Activated B cell treated with CpG ODN at 0.5 μM for 24 hours (primary cell): ENCODE measurements at places on chromosomes 2 and 18. TPM values are rescaled to one million over a fixed set of nuclear protein-coding genes. Genes with fewer than 3 reads are reported as not detected.

- no peak for DNase-seq
- H3K27me3 ChIP-seq = no peaks in the 10 kb centered on the region
- no peaks in the 10 kb centered on the region for H3K4me1 ChIP-seq
- H3K36me3 ChIP-seq = no peaks in the 10 kb centered on the region
- H3K27ac ChIP-seq = no peak overlapping the region
- H3K4me3 ChIP-seq = no peak overlapping the region
These were observed 105.4 kb upstream of the MMADHC start for GRCh38 chr2:149692961-149693396.

Gene RAMP1
- total RNA-seq = 3.9 and 4.4 TPM in 2 replicates

Gene NCKAP1
- total RNA-seq = 0.22 TPM in 1 of 2 replicates, not detected in the other

Gene WDCP
- 20.0 and 20.6 TPM in 2 replicates for total RNA-seq

DNA sequence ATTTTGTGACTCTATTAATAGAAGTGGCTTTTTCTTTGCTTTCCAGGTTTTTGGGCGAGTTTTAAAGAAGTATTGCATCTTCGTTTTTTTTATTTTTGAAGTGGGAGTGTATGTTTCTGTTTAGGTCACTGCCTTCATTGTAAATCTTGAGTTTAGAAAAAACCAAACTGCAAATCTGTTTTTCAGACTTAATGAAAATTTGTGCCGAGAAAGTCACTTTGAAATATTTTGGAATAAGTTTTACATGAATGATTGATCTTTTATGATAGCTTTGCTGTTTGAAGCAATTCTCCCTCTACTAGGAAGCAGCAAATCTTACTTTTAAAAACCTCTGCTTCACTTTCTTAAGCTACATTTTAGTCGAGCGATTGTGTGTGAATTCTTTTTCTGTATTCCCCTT, 2.2 kb downstream of the SMAD4 start:
- DNase-seq = no peak
- H3K27me3 ChIP-seq = no peaks in the 10 kb centered on the region
- H3K4me3 ChIP-seq = peak overlapping the region; percentile 88
- H3K27ac ChIP-seq = no peak overlapping the region
- peaks cover 30% of the 10 kb centered on the region for H3K36me3 ChIP-seq

Gene NAGK
- total RNA-seq = 175 and 208 TPM in 2 replicates

Gene TEX44
- total RNA-seq = not detected in 2 replicates

Gene ALPP
- 0.38 TPM in 1 of 2 replicates, not detected in the other for total RNA-seq

Gene HIBCH
- 16.3 and 21.2 TPM in 2 replicates for total RNA-seq

GRCh38 chr18:25346561-25346960, 5.4 kb downstream of the ZNF521 start:
- H3K36me3 ChIP-seq = peaks cover 2% of the 10 kb centered on the region
- H3K4me1 ChIP-seq = peaks cover 17% of the 10 kb centered on the region
- no peak overlapping the region for H3K4me3 ChIP-seq
- no peak for DNase-seq
- peaks cover 47% of the 10 kb centered on the region for H3K27me3 ChIP-seq

- no peak for DNase-seq
- no peak overlapping the region for H3K27ac ChIP-seq
- no peak overlapping the region for H3K4me3 ChIP-seq
- H3K36me3 ChIP-seq = no peaks in the 10 kb centered on the region
- H3K27me3 ChIP-seq = no peaks in the 10 kb centered on the region
These were observed 1183.1 kb upstream of the TMEFF2 start for GRCh38 chr2:193377789-193378188.

DNA sequence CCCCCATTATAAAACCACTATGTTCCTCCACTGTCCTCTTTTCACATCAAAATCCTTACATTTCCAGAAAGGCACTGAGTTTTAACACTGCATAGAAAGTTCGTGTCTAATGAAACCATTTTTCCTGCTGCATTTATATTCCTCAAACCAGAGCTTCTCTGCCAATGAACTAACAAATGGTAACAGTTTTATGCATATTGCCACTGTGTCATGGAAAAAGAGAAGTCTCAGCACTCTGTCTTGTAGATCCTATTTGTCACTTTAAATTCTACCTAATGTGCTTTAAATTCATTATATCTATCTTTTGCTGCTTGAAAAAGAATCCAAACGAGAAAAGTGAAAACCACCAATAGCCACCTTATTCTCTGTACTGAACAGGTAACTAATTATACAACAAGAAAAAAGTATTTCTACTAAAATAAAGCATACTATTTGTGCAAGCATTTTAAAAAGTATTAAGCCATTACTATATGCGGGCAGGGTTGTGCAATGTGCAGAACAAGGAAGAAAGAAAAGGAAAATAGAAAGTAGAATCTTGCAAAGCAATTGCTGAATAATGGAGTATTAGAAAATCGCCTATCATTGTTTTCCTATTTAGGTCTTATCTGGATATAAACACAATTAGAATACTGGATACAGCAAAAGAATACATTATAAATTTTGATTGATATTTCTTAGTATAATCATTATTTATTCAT, 328.9 kb downstream of the ZEB2 start:
- no peak overlapping the region for H3K4me3 ChIP-seq
- no peaks in the 10 kb centered on the region for H3K27me3 ChIP-seq
- DNase-seq = no peak

- H3K27me3 ChIP-seq = no peaks in the 10 kb centered on the region
- H3K4me1 ChIP-seq = no peaks in the 10 kb centered on the region
- H3K27ac ChIP-seq = no peak overlapping the region
- no peak for DNase-seq
These were observed 493.5 kb upstream of the MYT1L start for GRCh38 chr2:2824588-2824987.

DNA sequence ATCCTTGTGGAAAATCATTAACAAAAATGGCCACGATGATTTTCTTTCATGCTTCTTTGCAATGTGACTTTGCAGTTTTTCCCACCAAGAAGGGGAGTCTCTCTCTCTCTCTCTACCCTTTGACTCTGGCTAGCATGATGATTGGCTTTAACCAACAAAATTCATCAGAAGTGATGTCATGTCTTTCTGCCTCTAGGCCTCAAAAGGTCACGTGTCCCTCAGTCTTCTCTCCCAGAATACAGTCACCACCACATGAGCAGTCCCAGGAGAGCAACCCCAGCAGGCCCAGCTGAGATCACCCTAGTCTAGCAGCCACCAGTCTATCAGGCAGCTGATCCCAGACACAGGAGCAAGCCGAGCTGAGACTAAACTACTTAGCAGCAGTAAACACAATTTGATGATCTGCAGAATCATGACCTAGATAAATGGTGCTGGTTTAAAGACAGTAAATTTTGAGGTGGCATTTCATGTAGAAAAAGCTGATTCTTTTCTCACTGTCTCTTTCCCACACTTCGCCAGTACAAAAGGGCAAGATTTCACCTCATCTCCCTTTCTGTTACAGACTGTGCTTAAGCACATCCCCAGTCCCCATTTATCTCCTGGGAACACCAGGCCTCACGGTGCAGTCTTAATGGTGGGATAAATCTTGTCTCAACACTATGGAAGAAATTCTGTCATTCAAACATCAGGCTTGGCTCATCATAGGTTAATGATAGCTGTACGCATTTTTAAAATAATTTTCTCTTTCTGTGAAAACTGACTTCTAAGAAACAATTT, 132.7 kb downstream of the SCG2 start:
- H3K4me1 ChIP-seq = no peaks in the 10 kb centered on the region
- H3K27me3 ChIP-seq = peaks cover 2% of the 10 kb centered on the region
- H3K36me3 ChIP-seq = no peaks in the 10 kb centered on the region
- no peak overlapping the region for H3K4me3 ChIP-seq
- no peak for DNase-seq
- H3K27ac ChIP-seq = no peak overlapping the region

GRCh38 chr18:70491734-70492348, 203.0 kb downstream of the SOCS6 start:
- DNase-seq = no peak
- no peak overlapping the region for H3K27ac ChIP-seq
- peaks cover 12% of the 10 kb centered on the region for H3K27me3 ChIP-seq
- H3K36me3 ChIP-seq = no peaks in the 10 kb centered on the region
- no peaks in the 10 kb centered on the region for H3K4me1 ChIP-seq
- H3K4me3 ChIP-seq = no peak overlapping the region

Gene ANKRD30BL
- total RNA-seq = not detected in 2 replicates

Gene DDX1
- 72.4 and 74.4 TPM in 2 replicates for total RNA-seq

Gene HOXD13
- not detected in 2 replicates for total RNA-seq

- no peaks in the 10 kb centered on the region for H3K4me1 ChIP-seq
- H3K4me3 ChIP-seq = no peak overlapping the region
- H3K27ac ChIP-seq = no peak overlapping the region
- H3K27me3 ChIP-seq = no peaks in the 10 kb centered on the region
- no peaks in the 10 kb centered on the region for H3K36me3 ChIP-seq
These were observed 480.3 kb downstream of the DSC3 start for GRCh38 chr18:30562231-30562630.

- H3K27ac ChIP-seq = no peak overlapping the region
- H3K36me3 ChIP-seq = peaks cover 10% of the 10 kb centered on the region
These were observed 4.8 kb downstream of the TGFBRAP1 start for GRCh38 chr2:105324732-105325131.

DNA sequence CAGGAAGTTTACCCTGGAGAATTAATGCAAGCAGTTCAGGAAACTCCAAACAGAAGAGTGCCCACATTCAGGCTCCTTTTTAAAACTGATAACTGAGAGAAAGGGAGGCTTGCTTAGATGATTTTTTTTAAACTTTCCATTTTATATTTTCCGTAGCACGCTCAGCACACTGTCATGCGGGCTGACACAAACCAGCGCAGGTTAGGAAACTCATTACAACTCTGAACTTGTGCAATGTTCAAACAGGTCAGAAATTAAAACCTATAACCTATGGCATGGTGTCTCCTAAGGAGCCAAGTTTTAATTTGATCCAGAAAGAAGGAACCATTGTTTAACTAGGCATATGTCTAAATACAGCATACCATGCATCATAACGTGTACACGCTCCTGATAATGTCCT, 117.7 kb upstream of the SMIM21 start:
- no peak overlapping the region for H3K27ac ChIP-seq
- H3K27me3 ChIP-seq = no peaks in the 10 kb centered on the region
- no peaks in the 10 kb centered on the region for H3K36me3 ChIP-seq
- DNase-seq = no peak

- no peaks in the 10 kb centered on the region for H3K36me3 ChIP-seq
- no peak overlapping the region for H3K4me3 ChIP-seq
- H3K27me3 ChIP-seq = no peaks in the 10 kb centered on the region
These were observed 58.9 kb downstream of the OSR1 start for GRCh38 chr2:19299522-19299921.

GRCh38 chr2:67457699-67458098, 60.6 kb downstream of the ETAA1 start:
- no peak overlapping the region for H3K4me3 ChIP-seq
- no peak overlapping the region for H3K27ac ChIP-seq
- H3K27me3 ChIP-seq = no peaks in the 10 kb centered on the region
- no peaks in the 10 kb centered on the region for H3K4me1 ChIP-seq
- H3K36me3 ChIP-seq = no peaks in the 10 kb centered on the region

Gene DLX1
- total RNA-seq = not detected in 2 replicates

- peaks cover 7% of the 10 kb centered on the region for H3K27me3 ChIP-seq
- H3K4me1 ChIP-seq = no peaks in the 10 kb centered on the region
- H3K36me3 ChIP-seq = no peaks in the 10 kb centered on the region
- no peak for DNase-seq
- H3K27ac ChIP-seq = no peak overlapping the region
These were observed 54.9 kb upstream of the BZW1 start for GRCh38 chr2:200756618-200757321.

DNA sequence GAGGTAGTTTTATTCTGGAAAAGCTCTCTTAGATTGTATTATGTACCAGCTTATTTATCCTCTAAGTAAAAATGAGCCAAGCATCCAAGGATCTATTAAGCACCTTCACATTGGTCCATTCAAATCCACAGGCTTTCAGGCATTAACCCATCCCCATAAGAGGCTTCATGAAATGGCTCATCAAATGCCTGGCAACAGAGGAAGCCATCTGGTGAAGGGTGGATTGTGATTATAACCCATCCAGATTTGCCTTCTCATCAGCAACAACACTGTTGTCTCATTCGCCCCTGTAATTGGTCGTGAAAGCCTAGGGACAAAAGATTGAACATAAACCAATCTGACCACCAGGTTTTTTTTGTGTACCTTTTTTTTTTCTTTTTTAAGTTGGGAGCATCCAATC, 134.3 kb upstream of the TACR1 start:
- no peak overlapping the region for H3K4me3 ChIP-seq
- H3K36me3 ChIP-seq = peaks cover 6% of the 10 kb centered on the region
- H3K27ac ChIP-seq = no peak overlapping the region
- no peaks in the 10 kb centered on the region for H3K27me3 ChIP-seq
- no peak for DNase-seq

Gene BMP10
- total RNA-seq = not detected in 2 replicates

DNA sequence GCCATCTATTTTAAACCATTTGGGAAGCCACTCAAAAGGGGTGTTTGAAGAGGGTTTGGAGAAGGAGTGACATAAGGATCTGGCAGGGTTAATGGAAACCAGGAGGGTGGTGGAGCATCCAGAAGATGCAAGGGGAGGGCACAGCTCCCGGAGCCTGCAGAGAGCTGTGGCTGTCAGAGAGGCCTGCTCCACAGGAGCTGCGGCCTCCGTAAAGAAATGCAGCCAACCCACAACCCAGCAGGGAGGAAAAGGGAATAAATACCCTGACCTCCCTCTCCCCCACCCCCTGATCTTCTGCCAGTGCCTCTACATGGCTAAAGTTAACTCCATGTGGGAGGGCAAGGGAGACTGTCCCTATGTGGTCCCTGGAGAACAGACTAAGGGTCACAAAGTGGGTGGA, 567.1 kb upstream of the POU3F3 start:
- no peaks in the 10 kb centered on the region for H3K36me3 ChIP-seq
- H3K27me3 ChIP-seq = no peaks in the 10 kb centered on the region
- no peak for DNase-seq
- H3K4me1 ChIP-seq = no peaks in the 10 kb centered on the region

- no peak overlapping the region for H3K27ac ChIP-seq
- H3K36me3 ChIP-seq = no peaks in the 10 kb centered on the region
- DNase-seq = no peak
- H3K4me1 ChIP-seq = peaks cover 4% of the 10 kb centered on the region
- H3K4me3 ChIP-seq = no peak overlapping the region
- peaks cover 59% of the 10 kb centered on the region for H3K27me3 ChIP-seq
These were observed 970 bp upstream of the ADCYAP1 start for GRCh38 chr18:903701-904100.

DNA sequence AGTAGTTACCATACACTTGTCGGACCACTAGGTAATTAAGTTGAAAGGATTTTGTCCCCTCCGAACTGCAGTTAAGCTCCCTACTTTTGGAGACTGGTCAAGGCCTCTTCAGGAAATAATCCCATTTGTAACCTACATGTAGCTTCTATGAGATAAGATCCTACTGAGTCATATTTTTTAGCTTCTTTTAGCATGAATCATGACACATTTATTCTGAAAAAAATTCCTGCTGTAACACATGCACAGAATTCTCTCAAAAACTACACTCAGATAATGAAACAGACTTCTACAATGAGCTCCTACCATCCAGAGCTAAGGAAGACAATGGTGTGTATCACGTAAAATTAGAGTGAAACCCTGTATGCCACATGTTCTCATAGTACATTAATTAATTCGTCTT, 100.7 kb upstream of the CCDC195 start:
- no peak overlapping the region for H3K4me3 ChIP-seq
- no peak overlapping the region for H3K27ac ChIP-seq
- H3K4me1 ChIP-seq = no peaks in the 10 kb centered on the region
- no peak for DNase-seq

GRCh38 chr18:9851511-9851910, 34.3 kb upstream of the TXNDC2 start:
- peaks cover 43% of the 10 kb centered on the region for H3K36me3 ChIP-seq

Gene GREB1L
- not detected in 2 replicates for total RNA-seq

GRCh38 chr18:25866331-25866730, 224.1 kb downstream of the SS18 start:
- no peaks in the 10 kb centered on the region for H3K4me1 ChIP-seq
- no peak overlapping the region for H3K27ac ChIP-seq
- no peak overlapping the region for H3K4me3 ChIP-seq
- peaks cover 2% of the 10 kb centered on the region for H3K27me3 ChIP-seq
